ENCODE measurements at places on chromosomes 3 and 15.
A peak's percentile ranks its signal among the peaks of the same experiment; 100 is the strongest.

- no peak for DNase-seq
Observed at GRCh38 chr3:127911421-127911931, 3.6 kb upstream of the KBTBD12 start.

DNA sequence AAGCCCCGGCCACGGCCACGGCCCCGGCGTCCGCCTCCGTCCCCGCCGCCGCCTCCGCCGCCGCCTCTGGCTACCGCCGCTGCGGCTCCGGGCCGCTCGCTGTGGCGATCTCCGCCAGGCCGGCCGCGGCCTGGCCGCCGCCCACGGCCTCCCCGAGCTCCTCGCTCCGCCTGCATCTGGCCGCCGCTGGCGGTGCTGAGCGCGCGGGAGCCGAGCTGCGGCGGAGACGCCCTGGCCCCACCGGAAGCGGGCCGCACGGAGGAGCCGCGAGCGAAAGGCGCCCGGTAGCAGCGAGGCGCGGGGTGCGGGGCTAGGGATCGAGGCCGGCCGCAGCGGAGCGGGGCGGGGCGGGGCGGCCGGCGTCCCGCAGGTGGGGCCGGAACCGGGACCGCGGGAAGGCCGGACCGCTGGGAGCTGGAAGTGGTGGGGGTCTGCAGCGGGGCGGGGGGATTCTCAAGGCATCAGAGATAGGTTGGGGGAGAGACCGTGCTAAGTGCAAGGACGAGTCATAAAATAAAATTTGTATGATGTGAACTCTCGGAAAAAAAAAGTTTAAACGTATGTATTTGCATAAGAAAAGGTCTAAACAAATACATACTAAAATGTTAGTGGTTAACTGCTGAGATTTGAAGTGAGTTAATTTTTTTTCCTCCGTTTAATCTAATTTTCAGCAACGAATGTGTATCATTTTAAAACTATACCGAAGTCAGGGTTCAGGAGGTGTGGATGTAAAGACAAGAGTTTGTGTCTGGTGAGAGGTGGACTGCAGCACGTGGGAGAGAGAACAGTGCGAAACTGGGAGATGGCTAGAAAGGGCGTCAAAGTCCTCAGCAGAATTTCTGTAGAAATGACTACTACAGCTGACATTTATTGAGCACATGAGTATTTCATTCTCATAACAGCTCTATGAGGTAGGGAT is at the start of gene AVEN:
AVEN (minus strand) TSS at position 334 of the 919 bp plus-strand sequence; CDS start at position 176, 158 bp downstream.
- DNase-seq, result peak; percentile 32

- DNase-seq, result no peak
Observed at GRCh38 chr3:134430174-134430573, 55.6 kb downstream of the ANAPC13 start.

GRCh38 chr15:100812802-100813201 is 66.8 kb upstream of the ALDH1A3 start:
- DNase-seq, result no peak

GRCh38 chr3:4416427-4416945 is 50.6 kb downstream of the SUMF1 start:
- DNase-seq, result no peak

DNA sequence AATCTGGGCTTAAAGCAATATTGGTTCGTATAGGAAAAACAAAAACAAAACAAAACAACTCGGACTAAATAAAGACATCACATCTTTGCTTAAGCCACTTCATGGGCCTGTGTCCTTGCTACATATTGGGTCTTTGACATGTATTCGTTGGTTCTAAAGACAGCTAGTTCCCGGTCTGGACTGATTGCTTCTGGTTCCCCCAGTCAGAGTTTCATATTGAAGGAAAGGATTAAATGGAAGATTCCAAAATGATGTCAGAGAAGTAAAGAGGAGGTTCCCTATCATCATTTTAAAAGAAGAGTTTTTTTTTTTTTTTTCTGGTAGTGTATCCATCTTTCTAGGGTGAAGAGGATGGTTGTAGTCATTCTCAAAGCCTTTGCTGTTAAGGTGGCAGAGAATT is 2.3 kb downstream of the OXSR1 start:
- DNase-seq, result no peak

Measured in GM12892 (cell line).